Iris pigment epithelial cell (primary cell): ENCODE measurements at places on chromosomes 13 and 19.

- no peak for DNase-seq
Observed at GRCh38 chr19:5557691-5558090, 10.1 kb downstream of the TINCR start.

DNA sequence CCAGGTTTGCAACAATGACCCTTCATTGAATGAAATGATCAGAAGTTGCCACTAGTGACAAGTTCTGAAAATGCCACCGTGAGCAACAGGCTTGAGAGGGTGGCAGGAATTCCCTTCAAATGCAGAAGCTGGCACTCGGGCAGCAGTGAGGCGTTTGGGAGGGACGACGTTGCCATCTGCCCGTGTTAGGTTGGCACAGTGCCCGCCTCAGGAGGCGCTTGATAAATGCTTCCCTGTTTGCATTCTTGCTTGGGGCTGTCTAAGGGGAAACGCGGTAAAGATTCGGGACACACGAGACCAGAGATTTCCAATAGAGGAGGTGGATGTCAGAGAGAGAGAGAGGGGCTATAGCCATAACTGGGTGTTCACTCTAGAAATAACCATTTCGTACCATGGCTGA lies 101.9 kb downstream of the TEX29 start:
- no peak for DNase-seq

GRCh38 chr13:67736646-67737420 lies 506.7 kb upstream of the PCDH9 start:
- peak; percentile 45 for DNase-seq

GRCh38 chr13:112702341-112702985 lies 12.6 kb downstream of the ATP11A start:
- DNase-seq: no peak

- no peak for DNase-seq
Observed at GRCh38 chr19:16406356-16406755, 65.4 kb downstream of the EPS15L1 start.

DNA sequence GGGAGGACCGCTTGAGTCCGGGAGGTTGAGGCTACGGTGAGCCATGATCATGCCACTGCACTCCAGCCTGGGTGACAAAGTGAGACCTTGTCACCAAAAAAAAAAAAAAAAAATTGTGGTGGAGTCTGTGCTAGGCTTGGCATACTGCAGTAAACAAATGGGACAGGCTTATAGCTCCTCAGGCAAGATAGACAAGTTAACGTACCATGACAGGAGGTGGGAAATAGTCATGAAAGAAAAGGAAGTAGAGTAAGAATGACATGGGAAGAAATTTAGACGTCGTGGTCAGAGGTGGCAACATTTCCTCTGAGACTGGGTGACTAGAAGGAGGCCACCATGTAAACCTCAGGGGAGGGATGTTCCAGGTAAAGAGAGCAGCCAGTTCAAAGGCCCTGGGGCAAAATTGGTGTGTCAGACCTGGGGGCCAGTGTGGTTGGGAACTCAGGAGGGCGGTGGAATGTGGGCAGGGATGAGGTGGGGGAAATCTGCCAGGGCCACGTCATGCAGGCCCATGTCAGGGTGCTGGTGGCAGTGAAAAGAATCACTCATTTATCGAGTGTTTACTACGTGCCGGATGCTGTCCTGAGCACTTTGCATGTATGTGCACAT lies 5.6 kb downstream of the SNRPA start:
- DNase-seq: no peak

GRCh38 chr13:49020940-49021553 lies 45.3 kb downstream of the FNDC3A start:
- peak; percentile 3 for DNase-seq

GRCh38 chr19:35207391-35207871 lies 21.1 kb downstream of the FAM187B start:
- no peak for DNase-seq

GRCh38 chr19:13784731-13785452 lies 10.4 kb upstream of the ZSWIM4 start:
- peak; percentile 63 for DNase-seq

DNA sequence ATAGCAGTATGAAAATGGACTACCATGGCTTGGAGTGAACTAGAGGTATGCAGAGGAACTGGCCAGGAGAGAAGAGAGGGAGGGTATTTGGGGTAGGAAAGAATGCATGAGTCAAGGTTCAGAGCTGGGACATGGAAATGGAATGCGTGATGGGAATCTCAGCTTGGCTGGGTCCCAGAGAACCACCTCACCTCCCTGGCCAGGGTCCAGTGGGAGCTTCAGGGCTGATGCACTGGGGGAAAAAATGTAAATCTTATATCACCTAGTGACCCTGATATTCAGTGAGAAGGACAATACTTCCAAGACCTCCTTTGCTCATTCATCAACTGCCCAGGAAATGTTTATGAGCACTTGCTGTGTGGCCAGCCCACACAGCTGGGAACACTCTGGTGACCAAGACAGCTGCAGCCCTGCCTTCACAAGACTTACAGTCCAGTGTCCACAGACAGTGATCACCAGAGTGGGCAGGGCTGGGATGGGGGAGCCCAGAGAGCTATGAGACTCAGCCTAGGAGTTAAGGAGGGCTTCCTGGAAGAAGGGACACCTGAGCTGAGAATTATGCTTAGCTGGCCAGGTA lies 12.8 kb downstream of the IGSF23 start:
- DNase-seq: peak; percentile 95

- DNase-seq: peak; percentile 36
Observed at GRCh38 chr13:113546571-113547237, 37.8 kb upstream of the TFDP1 start.

- no peak for DNase-seq
Observed at GRCh38 chr13:112733661-112734379, 44.0 kb downstream of the ATP11A start.

DNA sequence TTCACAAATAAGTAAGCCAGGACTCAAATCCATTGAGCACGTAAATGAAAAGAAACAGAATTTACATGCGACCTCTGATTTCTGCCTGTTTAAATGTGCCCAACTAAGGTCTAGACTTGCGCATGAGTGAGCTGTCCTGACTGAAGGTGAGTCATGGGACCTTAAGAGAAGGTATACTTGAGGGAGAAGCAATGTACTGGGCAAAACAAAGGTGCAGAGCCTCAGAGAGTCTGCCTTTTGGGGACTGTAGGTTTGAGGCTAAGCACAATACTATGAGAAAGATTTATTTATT lies 45.8 kb downstream of the UFM1 start:
- peak; percentile 81 for DNase-seq

DNA sequence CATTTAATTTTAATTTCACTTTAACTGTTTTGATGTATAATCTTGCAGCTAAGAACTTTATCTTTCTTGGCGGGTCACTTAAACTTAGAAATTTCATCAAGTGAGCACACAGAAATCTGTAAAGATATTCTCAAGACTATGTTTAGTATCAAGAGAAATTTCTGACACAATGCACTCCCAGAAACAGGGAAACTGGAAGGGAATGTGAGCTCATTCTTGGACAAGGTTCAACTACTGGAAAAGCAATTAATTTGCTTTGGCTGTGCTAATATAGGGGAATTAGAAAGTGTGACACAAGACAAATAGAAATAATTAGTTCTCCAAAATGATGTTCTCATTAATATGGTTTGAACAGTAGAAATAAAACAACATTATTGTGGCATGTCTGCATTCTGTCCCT lies 402.3 kb downstream of the DACH1 start:
- DNase-seq: no peak

- peak; percentile 70 for DNase-seq
Observed at GRCh38 chr13:59982631-59983382, 180.9 kb downstream of the DIAPH3 start.

DNA sequence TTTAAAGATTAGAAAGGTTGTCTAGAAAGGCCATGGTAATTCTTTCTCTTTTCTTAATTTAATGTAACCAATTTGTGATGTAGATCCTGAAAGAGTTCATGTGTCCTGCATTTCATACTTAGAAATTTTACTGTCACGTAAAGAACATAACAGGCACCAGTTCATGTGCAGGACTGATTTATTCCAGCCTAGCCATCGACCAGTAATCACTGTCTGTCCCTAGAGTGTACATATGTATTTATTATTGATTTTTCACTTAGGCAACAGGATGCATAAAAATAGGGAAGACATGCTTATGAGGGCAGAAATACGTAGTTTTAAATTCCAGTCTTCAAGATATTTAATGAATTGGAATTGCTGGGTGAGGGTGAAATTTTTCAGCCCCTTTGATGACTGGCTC lies 37.6 kb downstream of the TDRD12 start:
- no peak for DNase-seq

GRCh38 chr19:632579-633067 lies 714 bp downstream of the POLRMT start:
- DNase-seq: peak; percentile 69

DNA sequence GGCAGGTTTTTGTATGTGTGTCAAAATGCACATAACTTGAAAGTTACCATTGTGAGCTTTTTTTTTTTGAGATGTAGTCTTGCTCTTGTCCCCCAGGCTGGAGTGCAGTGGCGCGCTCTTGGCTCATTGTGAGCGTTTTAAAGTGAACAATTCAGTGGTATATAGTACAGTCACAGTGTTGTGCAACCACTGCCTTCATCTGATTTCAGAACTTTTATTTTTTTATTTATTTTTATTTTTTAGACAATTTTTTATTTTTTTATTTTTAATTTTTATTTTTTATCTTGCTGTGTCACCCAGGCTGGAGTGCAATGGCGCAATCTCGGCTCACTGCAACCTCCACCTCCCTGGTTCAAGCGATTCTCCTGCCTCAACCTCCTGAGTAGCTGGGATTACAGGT lies 15.0 kb downstream of the SLC25A42 start:
- peak; percentile 37 for DNase-seq

DNA sequence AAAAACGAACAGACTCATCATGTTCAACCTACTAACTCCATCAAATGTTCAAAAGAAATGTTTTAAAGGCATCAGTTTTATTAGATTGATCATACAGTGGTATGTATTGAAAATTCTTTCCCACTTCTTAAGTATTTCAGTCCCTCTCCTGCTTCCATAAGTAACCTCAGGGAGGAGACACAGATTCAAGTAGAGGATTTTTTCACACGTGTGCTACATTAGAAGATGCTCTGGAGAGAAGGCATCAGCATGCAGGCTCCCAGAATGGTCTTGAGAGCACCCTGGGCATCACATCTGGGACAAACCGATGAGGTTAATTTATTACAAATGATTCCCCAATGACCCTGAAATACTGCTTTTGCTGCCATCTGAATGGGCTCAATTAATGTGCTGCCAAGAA lies 3.6 kb downstream of the GPR12 start:
- no peak for DNase-seq

- DNase-seq: no peak
Observed at GRCh38 chr19:49469828-49470614, 4.0 kb upstream of the FLT3LG start.

- DNase-seq: no peak
Observed at GRCh38 chr13:98409281-98409680, 167.6 kb downstream of the STK24 start.

DNA sequence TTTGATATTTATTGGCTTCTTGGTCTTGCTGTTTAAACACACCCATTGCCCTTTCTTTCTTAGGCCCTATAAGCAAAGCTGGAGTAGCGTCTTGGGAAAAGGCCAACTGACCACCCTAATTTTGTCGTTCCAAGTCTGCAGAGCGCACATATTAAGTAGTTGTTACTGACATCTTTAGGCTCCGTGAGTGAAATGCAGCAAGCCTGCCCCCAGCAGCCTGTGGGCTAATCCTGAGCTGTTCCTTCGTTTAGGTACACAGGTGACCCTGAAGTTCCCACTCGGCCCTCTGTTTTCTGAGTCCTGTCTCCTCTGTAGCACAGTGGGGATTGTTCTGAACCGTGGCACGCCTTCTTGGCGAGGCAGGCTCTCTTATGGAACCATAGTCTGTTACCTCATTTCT lies 170.5 kb downstream of the STK24 start:
- no peak for DNase-seq

DNA sequence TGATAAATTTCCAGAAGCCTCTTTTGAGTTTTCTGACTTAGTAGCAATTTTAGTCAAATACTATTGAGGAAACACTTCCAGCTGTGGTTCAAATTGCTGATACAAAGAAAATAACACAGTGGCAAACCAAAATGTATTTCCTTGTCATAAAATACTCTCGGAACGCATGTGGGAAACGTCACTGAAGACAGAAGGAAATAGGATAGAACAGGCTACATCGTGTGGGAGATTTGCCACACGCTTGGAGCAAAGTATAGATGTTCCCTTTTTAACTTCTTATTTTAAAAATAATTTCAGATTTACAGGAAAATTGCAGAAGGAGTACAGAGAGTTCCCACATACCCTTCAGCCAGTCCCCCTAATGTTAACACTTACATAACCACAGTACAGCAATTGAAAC lies 88.8 kb downstream of the ING1 start:
- no peak for DNase-seq

GRCh38 chr13:90673746-90674145 lies 673.7 kb upstream of the MIR17HG start:
- DNase-seq: no peak

DNA sequence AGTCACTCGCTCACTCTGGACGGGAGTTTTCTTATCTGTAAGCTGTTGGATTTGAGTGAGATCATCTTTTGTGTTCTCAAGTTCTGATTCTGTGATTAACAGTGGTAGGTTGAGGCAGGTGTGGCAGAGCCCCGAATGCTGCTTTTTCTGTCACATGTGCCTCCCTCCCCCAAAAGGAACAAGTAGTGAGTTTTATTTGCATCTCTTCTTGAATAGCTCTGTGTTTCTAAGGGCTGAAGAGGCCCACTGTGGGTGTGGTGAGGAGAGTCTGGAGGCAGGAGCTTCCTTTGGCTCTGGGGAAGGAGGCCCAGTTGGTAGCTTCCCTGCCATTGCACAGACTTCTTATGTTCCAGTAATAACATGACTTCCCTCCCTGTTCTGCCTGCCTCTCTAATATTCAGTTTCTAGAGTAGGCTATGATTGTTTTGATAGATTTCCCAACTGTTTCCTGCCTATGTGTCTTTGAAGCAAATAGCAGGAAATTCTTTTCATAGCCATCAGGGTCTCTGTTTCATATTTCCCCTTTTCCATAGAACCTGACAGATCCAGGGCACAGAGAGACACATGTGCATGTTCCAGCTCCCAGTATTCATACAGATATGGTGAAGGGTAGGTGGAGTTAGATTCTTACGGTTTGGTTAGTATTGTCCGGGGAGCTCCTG lies 23.9 kb upstream of the CXCL17 start:
- DNase-seq: peak; percentile 32

GRCh38 chr19:3771906-3772455 lies at the start of gene RAX2:
RAX2 (minus strand) TSS chr19:3772228; CDS start chr19:3771742, 486 bp downstream.
- DNase-seq: no peak

- peak; percentile 31 for DNase-seq
Observed at GRCh38 chr19:40717880-40718773, 1.2 kb downstream of the ITPKC start.

GRCh38 chr13:46982856-46983582 lies 86.2 kb upstream of the HTR2A start:
- no peak for DNase-seq
